ENCODE measurements at places on chromosomes 1 and 21.

GRCh38 chr1:66873111-66873510 is 51.5 kb downstream of the DNAI4 start:
- no peak overlapping the region for H3K4me3 ChIP-seq
- H3K27ac ChIP-seq, result no peak overlapping the region
- peaks cover 3% of the 10 kb centered on the region for H3K27me3 ChIP-seq
- DNase-seq, result no peak
- no peaks in the 10 kb centered on the region for H3K4me1 ChIP-seq

GRCh38 chr1:117616356-117616755 is 10.5 kb downstream of the TENT5C start:
- DNase-seq, result no peak
- H3K36me3 ChIP-seq, result peaks cover 39% of the 10 kb centered on the region
- peaks cover 59% of the 10 kb centered on the region for H3K4me1 ChIP-seq
- H3K27ac ChIP-seq, result no peak overlapping the region
- H3K4me3 ChIP-seq, result no peak overlapping the region

DNA sequence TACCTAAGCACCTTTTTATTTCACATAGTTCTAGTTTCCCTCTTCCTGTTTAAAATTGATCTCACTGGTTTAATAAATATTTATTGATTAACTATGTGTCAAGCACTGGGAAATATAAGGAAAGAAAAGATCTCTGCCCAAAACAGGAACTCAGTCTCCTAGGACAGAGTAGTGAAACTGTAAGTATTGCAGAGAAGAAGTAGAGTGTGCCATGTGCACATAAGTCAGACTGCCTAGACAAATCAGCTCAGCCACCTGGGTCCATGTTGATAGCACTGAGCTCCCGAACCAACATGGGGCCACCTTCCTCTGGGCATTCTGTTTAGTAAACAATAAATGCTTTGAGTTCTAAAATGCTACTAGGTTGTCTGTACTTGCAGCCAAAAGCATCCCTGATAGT is 9.8 kb upstream of the SSX2IP start:
- no peaks in the 10 kb centered on the region for H3K36me3 ChIP-seq
- H3K4me1 ChIP-seq, result peaks cover 9% of the 10 kb centered on the region
- no peak overlapping the region for H3K27ac ChIP-seq

DNA sequence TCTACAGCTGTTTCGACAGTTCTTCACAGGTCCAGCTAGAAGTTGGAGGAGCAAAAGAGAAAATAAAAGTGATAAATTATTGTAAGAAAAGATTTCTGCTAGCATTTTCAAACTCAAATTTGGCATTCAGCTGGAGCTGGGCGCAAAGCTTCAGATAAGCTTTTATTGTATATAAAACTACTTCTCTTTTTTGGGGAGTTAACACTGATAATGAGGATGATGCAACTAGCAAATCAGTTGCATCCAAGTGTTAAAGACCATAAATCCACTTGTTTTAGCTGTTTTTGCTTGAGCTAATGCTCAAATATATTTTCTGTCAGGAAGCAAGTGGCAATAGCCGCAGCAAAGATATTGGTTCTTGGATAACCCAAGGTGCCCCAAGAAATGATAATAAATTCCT is 127.1 kb upstream of the PKN2 start:
- DNase-seq, result no peak
- no peaks in the 10 kb centered on the region for H3K4me1 ChIP-seq
- no peak overlapping the region for H3K4me3 ChIP-seq
- no peak overlapping the region for H3K27ac ChIP-seq

- no peak overlapping the region for H3K4me3 ChIP-seq
- no peak for DNase-seq
- H3K36me3 ChIP-seq, result no peaks in the 10 kb centered on the region
- no peaks in the 10 kb centered on the region for H3K4me1 ChIP-seq
Observed at GRCh38 chr1:6273380-6273891, 12.5 kb upstream of the GPR153 start.

GRCh38 chr1:107942814-107943213 is 22.2 kb downstream of the VAV3 start:
- peaks cover 30% of the 10 kb centered on the region for H3K4me1 ChIP-seq
- DNase-seq, result no peak
- no peak overlapping the region for H3K27ac ChIP-seq
- H3K4me3 ChIP-seq, result no peak overlapping the region

GRCh38 chr1:181129771-181130606 is 41.5 kb downstream of the IER5 start:
- H3K36me3 ChIP-seq, result no peaks in the 10 kb centered on the region
- no peaks in the 10 kb centered on the region for H3K27me3 ChIP-seq
- peaks cover 54% of the 10 kb centered on the region for H3K4me1 ChIP-seq
- H3K4me3 ChIP-seq, result no peak overlapping the region
- no peak overlapping the region for H3K27ac ChIP-seq

- H3K27me3 ChIP-seq, result no peaks in the 10 kb centered on the region
- peaks cover 6% of the 10 kb centered on the region for H3K4me1 ChIP-seq
- H3K36me3 ChIP-seq, result peaks cover 78% of the 10 kb centered on the region
- H3K27ac ChIP-seq, result no peak overlapping the region
Observed at GRCh38 chr21:46443910-46444309, 14.8 kb upstream of the DIP2A start.

GRCh38 chr1:9820521-9820920 is 3.2 kb downstream of the CLSTN1 start:
- peak overlapping the region; percentile 64 for H3K4me3 ChIP-seq
- no peak overlapping the region for H3K27ac ChIP-seq
- peaks cover 17% of the 10 kb centered on the region for H3K36me3 ChIP-seq
- H3K27me3 ChIP-seq, result peaks cover 11% of the 10 kb centered on the region
- DNase-seq, result no peak
- peaks cover 24% of the 10 kb centered on the region for H3K4me1 ChIP-seq

DNA sequence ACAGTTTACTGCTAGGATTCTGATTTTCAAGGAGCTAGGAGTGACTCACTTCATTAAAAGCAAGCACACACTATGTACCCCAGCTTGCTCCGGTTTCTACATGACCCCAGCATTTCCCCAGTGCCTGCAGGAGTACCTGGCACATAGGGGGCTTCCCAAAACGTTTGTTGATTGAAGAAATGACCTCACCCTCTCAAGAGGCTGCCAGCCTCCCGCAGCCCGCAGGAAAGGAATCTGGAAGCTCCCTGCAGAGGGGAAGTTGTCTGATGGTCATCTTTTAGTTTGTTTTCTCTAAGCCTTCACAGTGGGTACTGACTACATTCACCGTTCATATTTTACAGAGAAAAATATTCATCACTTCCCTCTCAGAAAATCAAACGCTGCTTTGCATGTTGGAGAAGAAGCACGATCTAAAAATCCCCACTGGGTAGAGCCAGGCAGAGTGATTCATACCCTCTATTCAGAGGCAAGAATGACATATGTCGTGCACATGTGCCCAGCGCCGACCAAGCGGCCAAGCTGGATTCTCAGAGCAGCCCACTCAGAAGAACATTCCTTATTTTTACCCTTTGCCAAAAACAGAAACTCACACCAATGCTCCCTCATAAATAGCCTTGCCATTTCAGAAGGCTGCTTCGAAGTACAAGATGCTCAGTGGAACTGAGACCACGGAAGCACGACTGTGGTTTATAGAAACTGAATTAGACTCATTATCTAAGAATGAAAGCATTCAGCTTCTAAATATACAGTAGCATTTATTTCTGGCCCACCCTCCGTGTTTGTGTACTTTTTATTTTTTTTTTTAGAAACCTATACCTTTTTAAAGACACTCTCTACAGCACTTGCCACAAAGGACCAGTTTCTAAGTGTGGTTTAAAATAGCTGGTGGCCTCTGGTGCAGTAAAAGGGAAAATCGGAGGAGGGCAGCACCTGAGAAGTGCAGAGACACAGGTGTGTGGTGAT is 143.2 kb downstream of the MIS18A start:
- H3K4me1 ChIP-seq, result no peaks in the 10 kb centered on the region
- H3K27me3 ChIP-seq, result peaks cover 3% of the 10 kb centered on the region
- H3K27ac ChIP-seq, result no peak overlapping the region
- H3K4me3 ChIP-seq, result no peak overlapping the region
- H3K36me3 ChIP-seq, result no peaks in the 10 kb centered on the region

GRCh38 chr21:39388038-39388810 is 39.3 kb upstream of the HMGN1 start:
- peaks cover 20% of the 10 kb centered on the region for H3K4me1 ChIP-seq
- peaks cover 25% of the 10 kb centered on the region for H3K36me3 ChIP-seq
- DNase-seq, result peak; percentile 81
- H3K27me3 ChIP-seq, result no peaks in the 10 kb centered on the region
- H3K27ac ChIP-seq, result peak overlapping the region; percentile 87

DNA sequence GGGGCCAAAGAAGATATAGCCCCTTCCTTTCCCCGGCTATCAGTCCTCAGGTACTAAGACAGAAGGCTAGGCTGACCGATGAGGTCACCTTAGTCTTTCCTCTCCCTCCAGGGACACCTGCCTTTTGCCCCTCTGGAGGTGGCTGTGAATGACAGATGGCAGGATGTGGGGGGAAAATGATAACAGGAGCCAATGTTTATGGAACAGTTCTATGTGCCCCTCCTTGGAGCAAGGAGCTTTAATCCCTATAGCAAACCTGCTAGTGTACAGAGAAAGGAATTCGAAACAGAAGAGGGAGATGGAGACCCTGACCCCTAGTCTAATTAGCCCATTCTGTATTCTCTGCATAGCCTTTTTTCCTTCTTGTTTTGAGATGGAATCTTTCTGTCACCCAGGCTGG is 28.1 kb downstream of the SERINC2 start:
- H3K27ac ChIP-seq, result no peak overlapping the region
- H3K4me1 ChIP-seq, result no peaks in the 10 kb centered on the region
- DNase-seq, result no peak
- no peak overlapping the region for H3K4me3 ChIP-seq
- no peaks in the 10 kb centered on the region for H3K27me3 ChIP-seq

DNA sequence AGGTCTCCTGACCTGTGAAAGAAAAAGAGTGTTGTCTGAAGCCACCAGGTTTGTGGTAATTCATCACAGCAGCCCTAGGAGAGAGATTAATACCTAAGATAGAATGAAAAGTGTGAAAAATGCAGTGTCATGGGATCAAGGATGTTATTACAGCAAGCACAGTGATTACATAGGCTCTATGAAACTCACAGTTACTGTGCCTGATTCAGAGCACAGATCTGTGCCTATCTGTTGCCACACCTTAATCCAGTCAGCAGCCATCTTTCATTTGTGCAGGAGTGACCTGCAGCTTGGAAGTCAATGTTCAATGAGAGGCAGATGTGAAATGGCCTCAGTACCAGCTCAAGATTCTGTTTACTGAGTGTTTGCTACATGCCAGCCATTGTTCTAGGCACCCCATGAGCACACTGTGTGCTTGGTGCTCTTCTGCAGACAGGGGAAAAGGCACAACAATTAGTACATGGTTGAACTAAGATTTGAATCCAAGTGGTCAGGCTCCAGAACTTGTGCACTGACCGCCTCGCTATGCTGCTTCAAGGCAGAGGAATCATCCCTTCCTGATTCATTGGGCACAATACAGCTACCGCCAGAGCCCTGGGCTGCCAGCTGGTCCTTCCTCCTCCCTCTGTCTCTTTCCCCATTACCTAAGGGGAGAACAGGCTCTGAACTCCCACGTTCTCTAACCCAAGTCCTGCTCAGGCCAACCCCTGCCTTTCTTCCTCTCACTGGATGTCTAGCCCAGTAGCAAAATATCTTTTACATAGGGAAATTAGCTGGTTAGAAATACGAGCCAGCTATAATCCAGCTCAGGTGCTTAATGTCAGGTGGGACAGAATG is 56.3 kb upstream of the NEK2 start:
- no peak overlapping the region for H3K4me3 ChIP-seq
- DNase-seq, result no peak
- H3K36me3 ChIP-seq, result no peaks in the 10 kb centered on the region
- no peak overlapping the region for H3K27ac ChIP-seq

GRCh38 chr21:15000081-15000480 is 64.7 kb downstream of the NRIP1 start:
- no peaks in the 10 kb centered on the region for H3K27me3 ChIP-seq
- no peak for DNase-seq
- no peaks in the 10 kb centered on the region for H3K36me3 ChIP-seq
- H3K4me1 ChIP-seq, result peaks cover 24% of the 10 kb centered on the region
- no peak overlapping the region for H3K27ac ChIP-seq
- no peak overlapping the region for H3K4me3 ChIP-seq

- no peak overlapping the region for H3K4me3 ChIP-seq
- DNase-seq, result no peak
- peaks cover 2% of the 10 kb centered on the region for H3K4me1 ChIP-seq
Observed at GRCh38 chr1:201489643-201490261, 17.2 kb downstream of the CSRP1 start.

DNA sequence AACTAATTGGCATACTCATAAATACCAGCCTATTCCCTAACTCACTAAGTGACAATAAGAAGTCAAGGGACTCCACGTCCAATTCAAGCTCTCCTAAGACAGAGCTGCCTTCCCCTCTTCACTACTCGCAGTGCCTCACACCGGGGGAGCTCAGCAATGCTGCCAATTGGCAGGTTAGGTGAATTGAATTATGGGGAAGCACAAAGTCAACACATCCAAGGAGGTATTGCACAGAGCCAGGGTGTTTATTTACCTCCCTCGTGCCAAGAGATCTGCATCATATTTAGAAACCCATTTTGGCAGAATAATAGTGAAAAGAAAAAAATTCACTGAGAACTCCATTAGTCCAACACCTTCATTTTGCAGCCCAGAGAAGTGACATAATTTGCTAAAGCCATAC is 20.4 kb upstream of the TNR start:
- DNase-seq, result no peak
- H3K4me1 ChIP-seq, result no peaks in the 10 kb centered on the region
- no peak overlapping the region for H3K27ac ChIP-seq
- no peaks in the 10 kb centered on the region for H3K36me3 ChIP-seq
- H3K27me3 ChIP-seq, result no peaks in the 10 kb centered on the region

DNA sequence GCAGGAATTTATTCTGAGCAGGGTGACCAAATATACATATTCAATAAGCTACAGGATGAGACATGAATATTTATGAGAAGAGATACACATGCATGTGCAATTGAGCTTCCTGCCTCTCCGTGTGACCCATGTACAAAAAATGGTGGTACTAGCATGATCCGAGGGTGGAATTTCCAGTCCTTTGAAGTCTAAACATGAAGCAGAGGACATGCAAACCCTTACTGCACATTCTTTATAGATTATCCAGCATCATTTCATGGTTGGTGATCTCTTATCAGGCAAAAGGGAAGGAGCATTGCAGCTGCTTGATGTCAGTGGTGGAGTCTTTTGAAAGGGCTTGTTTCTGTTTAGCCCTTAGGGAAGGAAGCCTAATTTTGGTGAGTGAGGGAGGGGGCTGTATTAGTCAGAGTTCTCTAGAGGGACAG is 448.6 kb downstream of the SETD4 start:
- H3K36me3 ChIP-seq, result no peaks in the 10 kb centered on the region
- peaks cover 9% of the 10 kb centered on the region for H3K27me3 ChIP-seq
- DNase-seq, result no peak
- no peak overlapping the region for H3K27ac ChIP-seq
- no peak overlapping the region for H3K4me3 ChIP-seq

DNA sequence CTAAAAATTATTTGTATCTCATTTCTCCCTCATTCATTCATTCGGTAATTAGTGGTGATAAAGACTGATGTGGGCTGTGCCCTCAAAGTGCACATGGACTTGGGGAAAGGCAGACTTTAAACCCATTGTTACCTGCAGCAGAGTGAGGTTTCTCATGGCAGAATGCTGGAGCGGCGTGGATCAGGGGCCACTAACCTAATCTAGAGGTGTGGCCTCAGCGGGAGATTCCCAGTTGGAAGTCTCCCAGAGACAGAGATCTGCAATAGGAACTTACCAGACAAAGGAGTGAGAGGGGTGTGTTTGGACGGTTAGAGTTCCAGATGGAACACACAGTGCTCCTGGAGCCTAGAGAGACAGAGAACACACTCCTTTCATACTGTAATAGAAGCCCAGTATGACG is 73.5 kb downstream of the VPS26C start:
- H3K36me3 ChIP-seq, result peaks cover 56% of the 10 kb centered on the region
- peaks cover 5% of the 10 kb centered on the region for H3K4me1 ChIP-seq
- no peaks in the 10 kb centered on the region for H3K27me3 ChIP-seq
- no peak overlapping the region for H3K4me3 ChIP-seq

- DNase-seq, result no peak
- H3K36me3 ChIP-seq, result no peaks in the 10 kb centered on the region
Observed at GRCh38 chr1:111891566-111891965, 97.9 kb downstream of the KCND3 start.

All from activated T-helper 2 cell treated with anti-CD3 and anti-CD28 coated beads, Interferon-gamma antibody, Interleukin-2, Interleukin-4, amounts not matched to agents 10 μg/mL and 5 μg/mL and 100 μg/mL, durations not matched to agents 14 hours and 24 hours and 36 hours (primary cell).